ENCODE measurements at places on chromosomes 2 and 18.
A peak's percentile ranks its signal among the peaks of the same experiment; 100 is the strongest.

GRCh38 chr2:229485857-229486256 is 214.8 kb upstream of the PID1 start:
- DNase-seq, result no peak
- no peaks in the 10 kb centered on the region for H3K27me3 ChIP-seq
- H3K4me1 ChIP-seq, result no peaks in the 10 kb centered on the region
- H3K27ac ChIP-seq, result no peak overlapping the region
- no peak overlapping the region for H3K4me3 ChIP-seq

- no peaks in the 10 kb centered on the region for H3K27me3 ChIP-seq
- H3K4me3 ChIP-seq, result no peak overlapping the region
- H3K27ac ChIP-seq, result no peak overlapping the region
Measured at GRCh38 chr2:193818801-193819499, 1624.2 kb upstream of the TMEFF2 start.

- no peaks in the 10 kb centered on the region for H3K36me3 ChIP-seq
- no peak overlapping the region for H3K27ac ChIP-seq
- H3K27me3 ChIP-seq, result no peaks in the 10 kb centered on the region
- no peaks in the 10 kb centered on the region for H3K4me1 ChIP-seq
- no peak overlapping the region for H3K4me3 ChIP-seq
Measured at GRCh38 chr2:50720697-50721315, 311.1 kb downstream of the NRXN1 start.

DNA sequence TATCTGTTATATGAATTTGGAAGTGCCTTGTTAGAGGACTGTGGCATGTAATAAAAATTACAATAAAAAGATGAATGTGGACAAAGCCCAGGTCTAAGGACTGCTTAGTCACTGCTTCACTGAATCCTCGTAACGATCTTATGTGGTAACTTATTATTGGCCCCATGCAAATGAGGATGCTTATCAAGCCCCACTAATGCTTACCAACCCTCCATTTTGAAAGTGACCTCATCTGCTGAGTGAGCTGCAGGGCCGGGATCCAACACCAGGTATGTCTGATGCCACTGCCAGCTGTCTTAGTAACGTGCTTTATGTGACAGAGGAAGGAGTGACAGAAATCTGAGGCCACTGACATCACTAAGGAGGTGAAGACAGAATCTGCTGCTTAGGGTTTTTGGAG is 65.3 kb upstream of the CCDC85A start:
- no peak for DNase-seq
- no peaks in the 10 kb centered on the region for H3K36me3 ChIP-seq
- H3K27ac ChIP-seq, result no peak overlapping the region
- H3K4me3 ChIP-seq, result no peak overlapping the region
- H3K4me1 ChIP-seq, result no peaks in the 10 kb centered on the region

- H3K4me3 ChIP-seq, result no peak overlapping the region
- H3K27ac ChIP-seq, result no peak overlapping the region
- H3K4me1 ChIP-seq, result no peaks in the 10 kb centered on the region
Measured at GRCh38 chr2:78061301-78061700, 539.1 kb upstream of the LRRTM4 start.

DNA sequence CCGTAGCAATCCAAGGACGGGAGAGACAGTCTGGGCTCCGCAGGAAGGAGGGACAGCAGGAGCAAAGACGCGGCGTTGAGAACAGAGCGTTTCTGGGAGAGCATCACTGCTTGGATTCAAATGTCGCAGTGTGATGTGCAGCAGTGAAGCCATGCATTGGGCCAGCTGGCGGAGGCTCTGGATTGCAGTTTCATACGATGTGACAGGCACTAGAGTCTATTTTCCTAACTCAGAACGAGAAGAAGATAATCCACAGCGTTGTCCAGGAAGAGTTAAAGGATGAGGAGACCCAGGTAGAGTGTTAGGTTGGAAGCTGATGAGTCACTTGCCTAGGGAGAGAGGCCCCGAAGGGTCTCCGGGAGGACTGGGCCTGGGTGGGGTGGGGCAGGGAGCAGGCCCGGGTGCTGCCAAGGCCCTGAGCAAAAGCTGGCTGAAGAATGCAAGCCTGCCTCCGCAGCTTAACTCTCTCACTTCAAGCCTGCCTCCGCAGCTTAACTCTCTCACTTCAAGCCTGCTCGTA is 17.7 kb upstream of the SEMA4C start:
- H3K4me3 ChIP-seq, result no peak overlapping the region
- peaks cover 16% of the 10 kb centered on the region for H3K27me3 ChIP-seq
- H3K4me1 ChIP-seq, result peaks cover 22% of the 10 kb centered on the region
- H3K27ac ChIP-seq, result no peak overlapping the region
- H3K36me3 ChIP-seq, result no peaks in the 10 kb centered on the region
- DNase-seq, result no peak

DNA sequence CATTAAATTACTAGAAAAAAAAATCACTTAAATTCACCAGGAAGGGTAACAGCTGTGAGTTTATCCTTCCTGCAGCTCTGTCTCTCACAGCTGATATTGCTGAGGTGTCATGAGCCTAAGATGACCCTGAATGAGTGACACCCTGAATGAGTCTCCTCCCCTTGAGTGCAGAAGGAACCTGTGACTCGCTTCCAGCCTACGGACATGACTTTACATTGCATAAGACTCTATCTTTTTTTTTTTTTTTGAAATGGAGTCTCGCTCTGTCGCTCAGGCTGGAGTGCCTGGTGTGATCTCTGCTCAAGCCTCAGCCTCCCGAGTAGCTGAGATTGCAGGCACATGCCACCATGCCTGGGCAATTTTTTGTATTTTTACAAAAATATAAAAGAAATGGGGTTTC is 14.1 kb downstream of the MRO start:
- H3K4me3 ChIP-seq, result no peak overlapping the region
- H3K27me3 ChIP-seq, result no peaks in the 10 kb centered on the region
- no peak overlapping the region for H3K27ac ChIP-seq
- DNase-seq, result no peak

- no peak for DNase-seq
- H3K36me3 ChIP-seq, result no peaks in the 10 kb centered on the region
- no peak overlapping the region for H3K4me3 ChIP-seq
- H3K27me3 ChIP-seq, result no peaks in the 10 kb centered on the region
- H3K27ac ChIP-seq, result no peak overlapping the region
Measured at GRCh38 chr2:25979001-25979400, 3.3 kb downstream of the KIF3C start.

GRCh38 chr2:109615637-109616144 is 1.5 kb downstream of the SOWAHC start:
- DNase-seq, result no peak
- H3K27me3 ChIP-seq, result peaks cover 40% of the 10 kb centered on the region
- H3K27ac ChIP-seq, result no peak overlapping the region
- peak overlapping the region; percentile 32 for H3K4me3 ChIP-seq
- H3K4me1 ChIP-seq, result peaks cover 4% of the 10 kb centered on the region
- H3K36me3 ChIP-seq, result peaks cover 6% of the 10 kb centered on the region

DNA sequence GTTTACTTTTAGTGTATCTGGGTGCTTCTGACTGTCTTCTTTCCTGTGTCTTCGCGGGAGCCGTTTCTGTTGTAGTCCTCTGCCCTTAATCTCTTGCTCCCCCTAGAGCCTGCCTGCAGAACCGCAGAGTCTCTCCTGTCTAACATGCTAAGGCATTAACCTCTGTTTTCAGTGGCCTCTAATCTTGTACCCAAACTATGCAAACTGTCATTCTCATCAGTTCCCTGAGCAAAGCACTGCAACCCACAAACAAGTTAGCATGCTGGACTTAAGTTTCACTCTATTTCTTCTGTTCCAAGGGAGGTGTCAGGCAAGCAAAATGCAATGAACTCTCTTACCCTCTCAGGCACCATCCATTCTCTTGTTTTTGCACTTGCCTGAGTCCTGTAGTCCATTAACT is 138.4 kb downstream of the OTX1 start:
- no peaks in the 10 kb centered on the region for H3K27me3 ChIP-seq
- H3K4me1 ChIP-seq, result no peaks in the 10 kb centered on the region
- H3K4me3 ChIP-seq, result no peak overlapping the region

DNA sequence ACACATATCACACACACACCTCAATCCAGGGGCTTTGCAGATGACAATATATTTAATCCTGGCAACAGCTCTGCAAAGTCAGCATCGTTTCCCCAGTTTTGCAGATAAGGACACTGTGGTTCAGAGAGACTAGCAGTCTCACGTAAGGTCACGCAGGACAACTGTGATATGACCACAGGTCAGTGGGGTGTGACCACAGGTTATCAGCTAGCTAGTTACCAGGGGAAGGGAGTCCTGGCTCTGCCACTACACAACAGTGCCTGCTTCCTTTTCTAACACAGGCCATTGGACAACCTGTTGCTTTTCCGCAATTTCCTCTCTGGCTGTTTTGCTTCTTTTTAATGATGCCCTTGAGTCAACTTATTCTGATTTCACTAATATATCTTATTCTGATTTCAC is 33.3 kb downstream of the RBMS1 start:
- no peaks in the 10 kb centered on the region for H3K4me1 ChIP-seq
- no peaks in the 10 kb centered on the region for H3K36me3 ChIP-seq
- H3K27me3 ChIP-seq, result no peaks in the 10 kb centered on the region
- no peak for DNase-seq
- H3K27ac ChIP-seq, result no peak overlapping the region

DNA sequence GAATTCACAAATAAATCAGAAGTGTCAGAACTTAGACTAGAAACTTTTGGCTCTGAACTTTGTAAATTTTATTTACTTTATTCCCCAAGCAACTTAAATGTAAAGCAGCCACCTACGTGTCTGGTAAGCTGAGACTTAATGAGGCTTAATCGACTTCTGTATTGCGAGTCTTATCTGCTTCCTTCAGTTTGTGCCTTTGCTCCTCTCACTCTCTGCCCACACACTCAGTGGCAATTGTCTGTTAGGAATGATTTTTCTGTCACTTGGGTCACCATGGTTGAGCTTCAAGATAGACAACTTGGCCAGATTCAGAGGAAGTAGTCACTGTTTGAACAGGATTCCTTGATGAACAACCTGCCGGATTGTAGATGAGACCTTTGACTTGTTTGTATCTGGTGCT is 691.4 kb upstream of the FSHR start:
- no peaks in the 10 kb centered on the region for H3K4me1 ChIP-seq
- H3K27ac ChIP-seq, result no peak overlapping the region
- no peak for DNase-seq
- H3K4me3 ChIP-seq, result no peak overlapping the region
- H3K36me3 ChIP-seq, result no peaks in the 10 kb centered on the region

DNA sequence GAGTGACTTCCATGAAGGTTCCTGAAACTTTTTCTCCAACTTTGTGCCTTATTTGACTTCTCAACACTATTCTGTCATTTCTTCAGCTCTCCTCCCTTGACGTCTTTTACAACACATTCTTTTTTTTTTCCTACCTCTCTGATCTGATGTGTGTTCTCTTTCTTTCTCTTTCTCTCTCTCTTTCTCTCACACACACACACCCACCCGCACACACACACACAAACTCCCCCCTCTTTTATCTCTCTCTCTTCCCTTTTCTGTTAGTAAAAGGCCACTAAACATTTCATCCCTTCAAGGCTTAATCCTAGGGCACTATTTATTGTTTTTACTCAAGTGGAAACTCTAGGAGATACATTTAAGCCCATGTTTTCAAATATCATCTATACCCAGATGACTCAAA is 107.8 kb upstream of the CNTNAP5 start:
- no peaks in the 10 kb centered on the region for H3K36me3 ChIP-seq
- H3K27ac ChIP-seq, result no peak overlapping the region
- peaks cover 15% of the 10 kb centered on the region for H3K4me1 ChIP-seq
- H3K27me3 ChIP-seq, result peaks cover 6% of the 10 kb centered on the region
- no peak for DNase-seq

DNA sequence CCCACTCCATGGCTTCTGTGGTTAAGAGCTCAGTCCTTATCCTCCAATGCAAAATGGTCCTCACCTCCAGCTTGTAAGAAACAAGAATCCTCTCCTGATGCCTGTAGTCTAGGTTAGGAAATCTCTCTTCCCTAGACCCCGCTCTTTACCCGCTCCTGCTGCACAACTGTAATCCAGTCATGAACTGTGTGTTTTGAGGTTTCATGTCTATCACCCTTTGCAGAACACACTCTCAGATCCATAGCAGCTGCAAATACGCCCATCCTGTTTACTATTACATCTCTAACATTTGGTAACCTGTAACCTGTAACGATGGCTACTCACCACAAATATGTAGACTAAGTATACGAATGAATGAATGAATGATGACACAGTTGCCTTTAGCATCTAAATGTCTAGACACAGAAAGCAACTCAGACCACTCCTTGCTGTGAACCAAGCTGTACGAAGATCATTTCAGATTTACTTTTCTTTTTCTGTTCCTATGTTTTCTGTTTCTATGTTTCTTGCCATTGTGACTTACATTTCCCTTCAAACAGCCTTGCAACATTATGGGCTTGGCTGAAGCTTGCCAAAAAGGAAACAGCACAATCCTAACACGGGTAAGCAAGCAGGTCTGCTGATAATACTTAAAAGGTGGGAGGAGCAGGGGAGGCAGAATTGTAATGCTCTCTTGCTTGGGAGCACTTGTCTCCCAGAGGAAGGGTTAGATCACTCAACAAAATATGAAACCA is 53.7 kb downstream of the EPHA4 start:
- H3K4me3 ChIP-seq, result no peak overlapping the region
- H3K27ac ChIP-seq, result no peak overlapping the region
- DNase-seq, result no peak
- H3K36me3 ChIP-seq, result no peaks in the 10 kb centered on the region
- no peaks in the 10 kb centered on the region for H3K4me1 ChIP-seq
- H3K27me3 ChIP-seq, result no peaks in the 10 kb centered on the region

DNA sequence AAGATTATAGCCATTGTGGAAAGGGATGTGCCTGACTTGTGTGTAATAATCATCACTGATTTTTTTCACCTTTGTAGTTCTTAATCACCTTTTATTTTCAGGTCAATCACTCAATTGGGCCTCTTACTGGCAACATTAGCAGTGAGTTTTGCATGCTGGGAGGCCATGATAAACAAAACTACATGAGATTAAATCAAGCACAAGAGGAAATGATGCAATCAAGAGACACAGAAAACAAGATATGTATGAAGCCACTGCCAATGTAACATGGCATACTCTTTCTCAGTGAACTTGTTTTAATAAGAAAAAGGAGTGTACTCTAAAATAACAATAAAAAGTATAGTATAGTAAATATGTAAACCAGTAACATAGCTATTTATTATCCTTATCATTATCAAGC is 69.9 kb upstream of the FSIP2 start:
- no peak overlapping the region for H3K27ac ChIP-seq
- no peaks in the 10 kb centered on the region for H3K4me1 ChIP-seq
- no peak overlapping the region for H3K4me3 ChIP-seq
- no peaks in the 10 kb centered on the region for H3K27me3 ChIP-seq
- no peaks in the 10 kb centered on the region for H3K36me3 ChIP-seq
- no peak for DNase-seq
